ENCODE measurements at places on chromosomes 1 and 21. TPM values are rescaled to one million over a fixed set of nuclear protein-coding genes. Genes with fewer than 3 reads are reported as not detected.

The AGT gene
- total RNA-seq, result under 0.01 TPM

The NEGR1 gene
- total RNA-seq, result 0.22 TPM

The AGMAT gene
- total RNA-seq, result 0.11 TPM

The MROH9 gene
- not detected for total RNA-seq

The SPATA45 gene
- total RNA-seq, result not detected

The ARHGAP30 gene
- total RNA-seq, result not detected

All from dermis lymphatic vessel endothelial cell (primary cell).